ENCODE measurements at places on chromosomes 5 and 9.

- no peak for DNase-seq
Measured at GRCh38 chr5:138874771-138875551, at the start of gene LRRTM2. Gene LRRTM2 (minus strand): TSS chr5:138875335. CDS start chr5:138874911, 424 bp downstream.

- no peak for DNase-seq
Measured at GRCh38 chr9:115328677-115329076, 210.7 kb upstream of the TNC start.

DNA sequence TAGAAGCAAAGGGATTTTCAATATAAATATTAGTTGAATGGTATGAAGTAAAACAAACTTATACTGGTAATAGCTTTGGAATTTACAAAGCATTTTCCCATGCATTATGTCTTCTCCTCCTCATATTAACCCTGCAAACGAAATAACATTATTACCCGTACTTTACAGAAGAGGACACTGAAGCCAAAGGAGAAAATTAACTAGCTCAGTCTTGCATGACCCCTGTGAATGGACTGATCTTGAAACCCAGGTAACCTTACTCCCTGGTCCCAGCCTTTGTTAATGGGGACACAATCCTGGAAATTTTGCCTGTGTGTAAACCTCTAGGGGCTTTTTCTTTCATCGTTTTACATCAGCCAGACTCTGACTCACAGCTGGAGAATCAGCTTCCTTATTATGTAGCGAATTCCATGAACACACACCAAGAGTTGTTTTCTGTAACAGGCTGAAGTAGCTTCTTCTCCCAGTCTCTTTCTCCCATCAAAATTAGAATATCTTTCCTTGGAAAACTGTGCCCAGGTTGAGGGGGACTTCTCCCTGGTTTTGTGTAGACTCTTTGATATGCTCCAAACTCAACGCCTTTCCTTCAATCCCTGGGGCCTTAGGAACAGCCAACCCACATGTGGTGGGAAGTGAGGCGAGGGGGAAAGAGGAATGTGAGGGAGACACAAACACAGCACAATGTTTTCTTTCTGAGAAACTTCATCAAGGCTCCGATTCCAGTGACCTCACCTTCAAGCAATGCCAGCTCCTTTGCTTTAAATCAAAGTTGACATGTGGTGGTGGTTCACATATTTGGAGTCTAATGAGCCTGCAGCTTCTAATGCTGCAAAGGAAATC lies 480.9 kb upstream of the PAPPA start:
- no peak for DNase-seq

GRCh38 chr9:6226696-6227095 lies 11.1 kb downstream of the IL33 start:
- DNase-seq = no peak

DNA sequence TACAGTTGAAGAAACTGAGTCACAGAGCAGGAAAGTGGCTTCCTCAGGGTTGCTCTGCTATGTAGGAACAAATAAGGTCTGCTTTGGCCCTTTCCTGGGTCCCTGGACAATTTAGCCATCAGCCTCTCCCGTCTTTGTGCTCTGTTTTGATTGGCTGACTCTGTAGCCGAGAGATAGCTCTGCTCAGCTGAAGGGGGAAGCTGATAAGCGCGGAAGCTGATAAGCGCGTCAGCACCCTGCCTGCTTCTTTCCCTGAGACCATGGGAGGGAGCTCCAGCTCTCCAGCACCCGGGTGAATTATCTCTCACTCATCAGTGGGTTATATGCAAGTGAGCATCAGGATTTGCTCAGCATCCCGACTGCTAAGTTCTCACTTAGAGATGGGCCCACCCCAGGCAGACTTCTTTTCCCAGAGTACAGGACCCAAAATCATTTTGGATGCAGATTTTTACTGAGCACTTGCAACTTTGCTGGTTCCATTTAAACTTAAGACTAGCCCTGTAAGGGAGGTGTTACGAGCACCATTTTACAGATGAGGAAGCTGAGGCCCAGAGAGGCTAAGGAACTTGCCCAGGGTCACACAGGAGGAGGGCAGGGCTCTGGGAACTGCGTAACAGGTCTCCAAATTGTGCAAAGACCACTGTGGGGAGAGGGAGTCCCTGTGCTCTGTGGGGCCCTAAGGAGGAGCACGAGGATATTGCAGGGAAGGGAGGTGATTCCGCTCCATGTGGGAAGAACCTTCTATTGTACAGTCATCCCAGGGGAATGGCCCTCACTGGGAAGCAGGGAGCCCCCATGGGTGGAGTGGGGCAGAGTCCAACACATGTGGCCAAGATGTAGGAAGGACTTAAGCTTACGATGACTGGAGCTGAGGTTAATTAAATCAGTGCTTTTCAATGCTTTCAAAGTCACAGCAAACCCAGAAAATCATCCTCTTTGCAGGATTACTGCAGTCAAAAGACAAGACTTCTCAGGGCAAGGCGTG lies 83.7 kb upstream of the ORM1 start:
- no peak for DNase-seq

GRCh38 chr9:88502552-88503034 lies 32.4 kb upstream of the NXNL2 start:
- no peak for DNase-seq

DNA sequence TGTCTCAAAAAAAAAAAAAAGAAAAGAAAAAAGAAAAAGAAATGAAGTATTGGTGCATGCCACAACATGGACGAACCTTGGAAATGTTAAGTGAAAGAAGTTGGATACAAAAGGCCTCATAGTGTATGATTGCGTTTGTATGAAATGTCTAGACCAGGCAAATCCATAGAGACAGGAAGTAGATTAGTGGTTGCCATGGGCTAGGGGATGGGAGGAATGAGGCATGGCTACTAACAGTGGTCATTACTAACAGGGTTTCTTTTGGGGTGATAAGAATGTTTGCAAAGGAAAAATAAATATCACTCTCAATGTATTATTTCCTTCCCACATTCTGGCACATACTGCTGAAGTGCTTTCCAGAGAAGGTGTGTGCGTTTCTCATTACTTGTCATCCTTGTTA lies 44.1 kb downstream of the UGCG start:
- DNase-seq = no peak

DNA sequence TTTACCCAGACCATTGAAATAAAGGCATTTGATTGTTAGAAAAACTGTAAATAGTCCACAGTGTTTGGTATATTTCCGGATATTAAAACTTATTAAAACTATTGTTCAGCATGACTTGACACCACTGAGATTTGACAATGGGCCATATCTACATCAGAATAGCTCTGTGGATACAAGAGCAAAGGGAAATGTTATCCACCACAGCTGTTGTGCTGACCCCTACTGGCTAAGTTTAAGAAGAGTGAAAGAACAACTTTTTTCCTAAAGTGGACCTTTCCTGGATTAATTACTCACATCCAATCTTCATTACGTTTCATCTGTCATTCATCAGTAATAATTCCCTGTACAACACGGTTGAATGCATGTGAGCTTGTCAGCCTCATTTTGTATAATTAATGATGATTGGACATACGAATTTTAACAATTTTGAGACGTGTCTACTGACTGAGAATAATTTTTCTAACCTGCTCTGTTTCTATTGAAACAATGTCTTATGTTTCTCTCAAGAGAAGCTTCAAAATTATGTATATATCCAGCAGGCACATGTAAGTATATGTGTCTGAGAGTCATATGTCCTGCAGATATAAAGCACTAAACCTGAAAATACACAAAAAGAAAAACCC lies 1952.6 kb downstream of the MAT2B start:
- no peak for DNase-seq

- no peak for DNase-seq
Measured at GRCh38 chr5:67065237-67065636, 131.4 kb downstream of the CD180 start.

DNA sequence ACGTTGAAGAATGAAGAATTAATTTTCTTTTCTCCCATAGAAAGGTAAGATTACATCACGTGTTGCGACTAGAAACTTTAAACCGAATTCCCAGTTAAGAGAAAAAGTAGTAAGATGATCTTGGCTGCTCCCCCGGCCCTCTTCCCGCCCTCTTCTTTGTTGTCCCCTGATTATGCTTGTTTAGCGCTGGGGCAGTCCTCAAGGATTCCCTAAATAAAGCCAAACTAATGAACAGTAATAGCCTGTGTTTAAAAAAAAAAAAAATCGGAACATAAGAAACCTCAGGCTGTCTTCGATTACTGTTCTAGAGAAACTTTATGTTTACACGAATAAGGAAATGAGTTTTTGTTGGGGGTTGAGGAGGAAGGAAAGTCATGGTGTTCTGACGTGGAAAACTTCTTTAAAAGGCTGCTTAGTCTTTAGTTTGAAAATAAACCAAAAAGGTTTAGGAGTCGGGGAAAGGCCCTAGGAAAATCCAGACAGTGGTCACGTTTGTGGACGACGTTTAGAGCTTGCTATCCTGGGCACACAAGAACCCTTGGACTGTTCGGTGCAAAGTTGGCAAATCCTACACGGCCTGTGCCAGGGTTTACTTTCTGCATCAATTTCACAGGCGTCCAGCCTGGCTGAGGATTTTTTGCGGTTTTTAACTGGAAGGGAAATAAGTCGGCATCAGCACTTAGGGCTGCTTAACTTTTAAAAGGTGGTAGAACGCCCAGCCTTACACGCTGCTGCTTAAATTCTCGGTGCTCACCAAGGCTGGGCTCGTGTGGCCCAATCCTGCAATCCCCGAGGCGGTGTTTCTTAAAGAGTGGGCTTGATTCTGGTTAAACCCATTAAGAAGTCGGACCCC lies 1.1 kb upstream of the MAT2B start:
- DNase-seq = no peak

DNA sequence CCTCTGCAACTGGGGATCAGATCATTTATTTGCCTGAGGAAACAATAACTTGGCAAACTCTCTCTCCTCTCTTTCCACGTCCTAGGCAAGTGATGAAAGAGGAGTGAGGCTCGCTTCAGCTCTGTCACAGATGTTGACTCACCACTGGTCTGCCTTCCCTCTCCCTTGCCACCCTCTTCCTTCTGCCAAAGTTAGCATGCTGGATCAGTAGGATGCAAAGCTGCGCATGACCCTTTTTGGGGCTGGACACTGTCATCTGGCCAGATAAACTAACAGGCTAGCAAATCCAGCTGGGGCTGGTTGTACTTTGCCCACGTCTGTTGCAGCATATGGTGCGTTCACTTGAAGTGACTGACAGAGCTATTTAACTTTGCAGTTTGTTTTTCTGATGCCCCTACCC lies 36.2 kb upstream of the SMARCA2 start:
- no peak for DNase-seq
